ENCODE measurements at places on chromosomes 1 and 21.

DNA sequence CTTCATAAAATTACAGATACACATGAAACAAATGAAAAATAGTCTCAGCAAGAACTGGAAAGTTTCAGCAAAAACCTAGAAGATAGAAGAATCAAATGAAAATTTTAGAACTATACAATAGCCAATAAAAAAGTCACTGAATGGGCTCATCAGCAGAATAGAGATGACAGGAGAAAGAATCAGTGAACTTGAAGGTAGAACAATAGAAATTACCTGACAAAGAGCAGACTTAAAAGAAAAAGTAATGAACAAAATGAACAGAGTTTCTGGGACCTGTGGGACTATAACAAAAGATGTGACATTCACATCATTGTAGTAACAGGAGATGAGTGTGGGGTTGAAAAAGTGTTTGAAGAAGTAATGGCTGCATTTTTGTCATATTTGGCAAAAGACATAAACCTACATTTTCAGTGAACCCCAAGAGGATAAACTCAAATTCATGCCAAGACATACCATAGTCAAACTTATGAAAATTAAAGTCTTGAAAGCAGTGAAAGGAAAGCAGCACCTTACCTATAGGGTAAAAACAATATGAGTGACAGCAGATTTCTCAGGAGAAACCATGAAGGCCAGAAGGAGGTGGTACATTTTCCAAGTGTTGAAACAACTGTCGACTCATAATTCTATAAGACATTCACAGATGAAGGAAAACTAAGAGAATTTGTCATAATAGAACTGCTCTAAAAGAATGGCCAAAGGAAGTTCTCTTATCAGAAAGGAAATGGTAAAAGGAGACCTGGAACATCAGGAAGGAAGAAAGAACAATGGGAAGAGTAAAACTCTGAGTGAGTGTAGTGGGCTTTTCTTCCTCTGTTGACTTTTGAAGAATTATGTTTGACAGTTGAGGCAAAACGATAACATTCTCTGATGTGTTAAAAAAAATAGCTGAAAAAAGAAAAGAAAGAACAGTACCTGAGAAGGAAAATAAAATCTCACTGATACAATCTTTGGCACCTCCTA lies 23.5 kb downstream of the NTPCR start:
- DNase-seq = no peak

DNA sequence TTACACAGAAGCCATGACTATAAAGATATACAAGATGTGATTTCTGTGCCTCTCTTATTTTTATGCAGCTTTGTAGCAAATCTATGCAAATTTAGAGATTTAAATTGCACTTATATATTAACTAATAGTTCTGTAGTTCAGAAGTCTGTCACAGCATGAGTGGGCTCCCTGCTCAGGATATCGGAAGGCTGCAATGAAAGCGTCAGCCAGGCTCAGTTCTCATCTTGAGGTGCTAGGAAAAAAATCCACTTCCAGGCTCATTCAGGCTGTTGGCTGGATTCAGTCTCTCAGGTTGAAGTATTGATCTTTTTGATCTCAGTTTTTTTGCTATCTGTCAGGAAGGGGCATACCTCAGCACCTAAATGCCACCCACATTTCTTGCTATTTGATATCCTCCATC lies 487.4 kb upstream of the DEPDC1 start:
- DNase-seq = no peak

DNA sequence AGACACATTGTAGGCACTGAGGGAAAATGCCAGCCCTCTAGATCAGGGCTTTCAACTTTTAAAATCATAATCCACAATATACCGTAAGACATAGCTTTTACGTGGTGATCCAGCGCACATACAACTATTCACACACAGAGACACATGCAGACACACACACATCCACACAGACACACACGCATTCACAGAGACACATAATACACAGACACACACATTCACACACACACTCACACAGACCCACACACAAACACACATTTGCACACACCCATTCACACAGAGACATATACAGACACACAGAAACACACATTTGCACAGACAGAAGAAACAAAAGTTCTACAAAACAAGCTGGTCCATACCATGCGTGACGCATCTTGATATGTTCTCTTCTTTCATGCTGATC lies 244.5 kb downstream of the RHOU start:
- no peak for DNase-seq

- no peak for DNase-seq
Observed at GRCh38 chr1:22705586-22705985, 5.1 kb upstream of the EPHB2 start.

GRCh38 chr1:7608628-7609305 lies 162.3 kb upstream of the VAMP3 start:
- DNase-seq = no peak

DNA sequence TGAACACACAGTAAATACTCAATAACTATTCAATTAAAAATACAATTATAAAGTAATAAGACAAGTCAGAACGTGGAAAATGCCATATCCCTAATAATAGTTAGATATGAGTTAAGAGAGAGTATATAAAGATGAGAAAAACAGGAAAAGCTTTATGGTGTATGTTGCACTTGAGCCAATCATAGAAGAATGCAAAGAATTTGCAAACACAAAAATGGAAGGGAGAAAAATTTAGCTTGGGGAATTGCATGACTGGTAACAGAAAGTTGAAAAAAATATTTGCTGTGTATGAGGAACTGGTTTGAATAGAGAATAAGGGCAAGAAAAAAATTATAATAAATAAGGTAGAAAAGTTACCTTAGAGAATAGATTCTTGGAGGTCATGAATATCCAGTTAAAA lies 739.6 kb upstream of the CXADR start:
- no peak for DNase-seq

GRCh38 chr1:44223187-44223610 lies 9.9 kb downstream of the DMAP1 start:
- no peak for DNase-seq

DNA sequence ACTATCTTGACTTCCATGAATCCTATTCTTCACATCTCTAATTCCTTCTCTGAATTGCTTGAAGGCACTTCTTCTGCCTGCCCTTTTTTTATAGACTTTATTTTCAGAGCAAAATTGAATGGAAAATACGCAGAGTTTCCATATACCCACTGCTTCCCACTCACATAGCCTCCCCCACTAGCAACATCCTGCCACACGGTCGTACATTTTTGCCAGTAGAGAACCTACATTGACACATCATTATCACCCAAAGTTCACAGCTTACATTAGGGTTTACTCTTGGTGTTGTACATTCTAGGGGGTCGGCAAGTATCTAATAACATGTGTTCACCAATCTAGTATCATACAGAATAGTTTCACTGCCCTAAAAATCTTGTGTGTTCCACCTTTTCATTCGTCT lies 12.3 kb downstream of the EEIG2 start:
- no peak for DNase-seq

DNA sequence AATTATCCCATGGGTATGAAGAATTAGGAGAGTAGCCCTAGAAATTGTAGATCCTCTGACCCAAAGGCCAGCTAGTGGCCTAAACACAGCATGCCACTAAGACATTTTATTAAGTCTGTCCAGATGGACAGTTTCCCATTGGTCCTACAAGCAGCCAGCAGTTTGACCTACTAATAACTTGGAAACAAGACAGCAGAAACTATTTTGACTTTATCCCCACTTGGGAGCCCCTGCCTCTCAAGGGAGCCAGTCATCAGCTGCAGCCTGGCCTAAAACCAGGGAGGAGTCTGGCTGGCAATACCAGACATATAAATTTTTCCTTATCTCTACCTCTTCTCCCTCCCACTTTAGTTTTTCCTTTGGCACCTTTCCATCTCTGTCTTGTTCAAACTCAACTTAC lies 222.6 kb upstream of the KCTD3 start:
- no peak for DNase-seq

DNA sequence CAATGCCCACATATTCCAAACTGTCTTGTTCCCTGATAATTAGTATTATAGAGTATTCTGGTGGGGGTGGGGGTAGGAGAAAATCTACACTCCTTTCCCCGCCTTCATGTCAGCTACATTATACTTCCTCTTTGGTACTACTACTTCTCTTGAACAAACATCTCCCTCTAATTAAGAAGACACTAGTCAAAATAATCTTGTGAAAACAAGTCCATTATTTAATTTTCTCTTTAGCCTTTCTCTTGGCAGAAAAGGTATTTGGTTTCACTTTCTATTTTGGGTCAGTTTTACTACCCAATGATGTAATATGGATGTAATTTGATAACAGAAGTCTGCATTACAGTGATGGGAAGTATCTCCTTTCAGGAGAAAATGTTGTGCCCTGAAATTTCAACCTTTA lies 22.5 kb downstream of the NTMT2 start:
- DNase-seq = no peak

GRCh38 chr21:27719226-27719625 lies 752.3 kb upstream of the ADAMTS5 start:
- DNase-seq = no peak

GRCh38 chr1:19273106-19273843 lies 15.3 kb downstream of the AKR7A3 start:
- no peak for DNase-seq

DNA sequence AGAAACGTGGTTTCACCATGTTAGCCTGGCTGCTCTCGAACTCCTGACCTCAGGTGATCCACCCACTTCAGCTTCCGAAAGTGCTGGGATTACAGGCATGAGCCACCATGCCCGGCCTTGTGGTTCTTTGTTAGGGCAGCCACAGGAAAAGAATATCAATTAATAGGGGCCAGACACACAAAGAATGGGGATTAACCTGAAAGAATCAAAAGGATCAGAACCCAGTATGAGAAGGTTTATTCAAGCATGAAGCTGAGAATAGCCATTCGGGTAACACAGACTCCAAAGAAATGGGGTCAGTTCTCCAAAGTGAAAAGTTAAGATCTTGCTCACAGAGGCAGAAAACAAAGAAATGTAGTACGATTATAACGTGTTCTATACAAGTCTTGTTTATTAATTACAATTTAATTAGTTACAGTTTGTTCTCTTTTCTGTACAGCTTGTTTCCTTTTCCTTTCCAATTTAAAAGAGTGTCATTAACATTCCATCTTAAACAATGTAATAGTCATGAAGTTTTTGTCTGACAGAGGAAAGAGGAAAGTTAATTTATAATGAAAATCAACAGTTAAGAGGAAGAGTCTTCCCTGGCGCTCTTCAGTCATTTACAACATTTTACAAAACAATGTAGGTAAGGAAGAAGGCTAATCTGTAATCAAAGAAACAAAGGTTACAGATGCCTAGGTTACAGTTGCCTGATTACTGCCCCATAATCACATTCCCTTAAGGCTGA lies 51.3 kb upstream of the SLC45A1 start:
- no peak for DNase-seq

- no peak for DNase-seq
Observed at GRCh38 chr1:232891071-232891470, 59.3 kb upstream of the NTPCR start.

- no peak for DNase-seq
Observed at GRCh38 chr1:207876131-207876530, 34.8 kb downstream of the CD34 start.

DNA sequence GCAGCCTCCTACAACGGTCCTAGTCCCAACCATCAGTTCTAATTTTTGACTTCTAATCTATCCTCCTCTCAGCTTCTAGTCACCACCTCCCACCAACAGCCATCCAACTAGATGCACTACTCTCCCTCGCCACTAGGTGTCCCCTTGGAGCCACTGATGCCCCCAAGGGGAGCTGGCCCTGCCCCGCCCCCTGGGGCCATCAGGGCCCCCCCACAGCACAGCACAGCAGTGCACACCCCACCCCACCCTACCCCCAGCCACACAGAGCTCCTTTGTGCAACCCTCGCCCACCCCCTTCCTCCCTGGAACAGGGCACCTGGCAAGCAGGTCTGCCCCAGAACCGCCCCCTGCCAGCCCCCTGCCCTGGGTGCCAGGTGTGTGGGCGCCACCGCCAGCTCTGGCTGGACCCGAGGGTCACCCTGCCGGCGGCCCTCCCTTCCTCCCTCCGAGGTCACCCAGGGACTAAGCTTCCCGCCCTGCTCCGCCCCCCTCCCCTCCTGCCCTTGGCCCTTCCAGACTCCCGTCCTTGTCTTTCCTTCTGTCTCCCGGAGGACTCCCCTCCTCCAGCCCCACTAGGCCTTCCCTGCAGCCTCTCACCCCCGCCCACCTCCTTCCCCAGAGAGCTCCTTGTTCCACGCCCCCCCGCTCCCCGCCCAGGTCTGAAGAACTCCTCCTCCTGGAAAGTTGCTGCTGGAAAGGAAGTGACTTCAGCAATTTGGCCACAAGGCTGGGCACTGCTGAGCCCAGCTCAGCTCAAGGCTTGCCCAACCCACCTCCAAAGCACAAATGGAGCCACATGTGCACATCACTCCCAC lies 47.0 kb downstream of the AHDC1 start:
- peak; percentile 96 for DNase-seq

DNA sequence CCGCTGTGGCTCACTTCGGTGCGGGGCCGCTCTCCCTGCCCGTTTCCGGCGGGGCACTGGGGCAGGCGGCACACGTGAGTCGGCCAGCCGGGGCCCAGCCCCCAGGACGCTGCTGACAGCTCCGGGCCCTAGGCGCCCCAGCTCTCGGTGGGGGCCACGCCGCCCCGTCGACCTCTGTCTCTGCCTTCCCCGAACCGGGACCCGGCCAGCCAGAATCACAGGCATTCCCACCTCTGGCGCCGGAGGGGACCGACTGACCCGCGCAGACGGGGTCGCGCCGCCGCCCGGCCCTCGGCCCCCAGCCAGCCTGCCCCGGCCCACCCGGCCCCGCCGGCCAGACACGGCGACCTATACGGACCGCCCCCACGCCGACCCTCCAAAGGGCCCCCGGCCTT lies 755 bp downstream of the SCMH1 start:
- peak; percentile 77 for DNase-seq

DNA sequence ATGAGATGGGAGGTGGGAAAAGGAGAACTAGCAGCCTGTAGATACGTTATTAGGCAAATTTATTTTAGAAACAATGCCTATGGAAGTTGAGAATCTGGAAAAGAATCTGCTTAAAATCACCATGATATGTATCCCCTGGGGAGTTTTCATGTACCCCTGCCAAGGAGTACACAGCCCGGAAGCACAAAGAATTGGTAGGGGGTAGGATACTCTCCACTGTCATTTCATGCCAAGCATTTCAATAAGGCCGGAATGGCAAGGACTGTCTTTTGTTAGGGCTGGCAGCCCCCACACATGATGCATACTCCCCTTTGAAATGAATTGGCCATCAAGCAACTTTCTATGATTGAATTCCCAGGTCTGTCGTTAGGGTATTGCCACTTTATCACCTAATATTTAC lies 111.5 kb upstream of the APP start:
- no peak for DNase-seq

- DNase-seq = no peak
Observed at GRCh38 chr1:210340311-210340710, 11.6 kb downstream of the HHAT start.

Measured in Right ventricle myocardium inferior (tissue), 1 donor.